ENCODE measurements at places on chromosomes 7 and 10.

- no peak for DNase-seq
Measured at GRCh38 chr10:105185161-105185560, 544.1 kb downstream of the SORCS3 start.

DNA sequence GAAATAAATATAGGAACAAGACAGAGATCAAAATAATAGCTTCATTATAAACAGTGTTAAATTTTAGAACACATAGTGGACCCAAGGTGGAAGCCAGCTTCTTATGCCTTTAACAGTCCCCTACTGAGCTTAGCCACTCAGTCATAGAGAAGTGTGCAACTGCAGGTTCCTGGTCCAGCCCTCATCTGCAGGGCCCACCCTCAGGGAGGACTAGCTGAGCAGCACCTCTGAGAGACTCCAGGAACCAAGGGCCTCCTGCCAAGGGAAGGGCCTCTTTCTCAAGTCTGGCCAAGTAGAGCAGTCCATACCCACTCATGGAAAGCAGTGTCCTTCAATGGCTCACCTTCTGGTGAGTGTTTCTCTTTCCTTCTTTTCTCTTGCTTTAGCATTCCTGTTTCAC, 173.7 kb upstream of the PRPS1L1 start:
- no peak for DNase-seq

- no peak for DNase-seq
Measured at GRCh38 chr7:78099715-78100394, 301.3 kb downstream of the PHTF2 start.

DNA sequence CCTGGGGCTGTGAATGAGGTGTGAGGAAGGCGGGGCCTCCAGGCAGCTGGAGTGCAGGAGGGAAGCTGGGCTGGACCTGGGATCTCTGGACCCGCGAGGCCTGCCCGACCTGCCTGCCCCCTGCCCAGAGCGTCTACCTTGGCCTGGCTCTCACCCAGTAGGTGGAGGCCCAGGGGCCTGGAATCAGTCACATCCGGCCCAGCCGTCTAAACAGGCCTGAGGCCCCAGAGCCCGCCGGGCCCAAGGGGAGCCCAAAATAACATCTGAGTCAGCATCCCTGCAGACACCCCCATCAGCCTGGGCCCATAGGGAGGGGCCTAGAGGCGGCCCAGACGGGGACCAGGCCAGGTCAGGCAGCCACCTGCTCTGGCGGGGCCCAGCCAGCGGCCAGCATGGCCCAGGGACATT, 15.1 kb upstream of the ELN start:
- DNase-seq, result no peak

GRCh38 chr7:3446786-3447185, 145.7 kb downstream of the SDK1 start:
- DNase-seq, result no peak

DNA sequence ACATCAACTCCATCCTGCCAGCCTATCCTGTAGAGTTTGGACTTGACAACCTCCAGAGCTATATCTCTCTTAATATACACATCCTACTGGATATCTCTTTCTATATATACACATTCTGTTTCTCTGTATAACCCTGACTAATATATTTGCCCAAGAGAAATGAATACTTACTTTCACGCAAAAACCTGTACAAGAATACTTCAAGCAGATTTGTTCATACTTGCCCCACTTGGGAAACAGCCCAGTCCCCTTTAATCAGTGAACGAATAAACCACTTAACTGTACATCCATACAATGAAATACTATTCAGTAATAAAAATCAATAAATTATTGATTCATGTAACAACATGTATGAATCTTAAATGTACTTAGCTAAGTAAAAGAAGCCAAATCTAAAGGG, 251.1 kb upstream of the PHYHIPL start:
- no peak for DNase-seq
